T-cell (primary cell): ENCODE measurements at places on chromosomes 5 and 9. TPM values are rescaled to one million over a fixed set of nuclear protein-coding genes. Genes with fewer than 3 reads are reported as not detected.

The AK8 gene
- total RNA-seq, result not detected

GRCh38 chr5:175711472-175712312 is 53.8 kb downstream of the HRH2 start:
- DNase-seq, result no peak

The CDH9 gene
- total RNA-seq, result not detected

The GRIA1 gene
- total RNA-seq, result not detected

The ADAMTSL1 gene
- not detected for total RNA-seq

- no peak for DNase-seq
Observed at GRCh38 chr9:79215821-79216220, 355.9 kb upstream of the TLE4 start.

The SLC6A19 gene
- total RNA-seq, result not detected

- no peak for DNase-seq
Observed at GRCh38 chr5:4862500-4862899, 277.6 kb upstream of the ADAMTS16 start.

GRCh38 chr9:15189481-15189880 is 117.5 kb downstream of the TTC39B start:
- no peak for DNase-seq

DNA sequence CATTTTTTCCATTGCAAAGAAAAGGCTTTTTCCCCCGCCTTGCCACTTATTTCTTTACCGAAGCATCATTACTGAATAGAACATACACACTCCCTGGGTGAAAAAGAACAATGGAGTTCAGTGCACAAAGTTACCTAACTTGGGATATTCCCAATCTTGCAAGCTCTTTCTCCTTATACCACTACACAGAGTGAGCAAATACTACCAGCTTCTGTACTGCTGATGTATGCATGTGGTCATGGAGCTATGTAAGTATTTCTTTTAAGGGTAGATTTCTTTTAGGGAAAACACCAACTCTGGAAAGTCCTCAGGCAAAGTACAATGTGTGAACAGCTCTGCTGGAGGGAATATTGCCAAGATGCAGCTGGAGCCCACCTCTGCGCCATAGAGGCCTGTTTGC is 81.1 kb downstream of the AOPEP start:
- DNase-seq, result no peak

- DNase-seq, result no peak
Observed at GRCh38 chr9:24625097-24625496, 79.4 kb upstream of the IZUMO3 start.

DNA sequence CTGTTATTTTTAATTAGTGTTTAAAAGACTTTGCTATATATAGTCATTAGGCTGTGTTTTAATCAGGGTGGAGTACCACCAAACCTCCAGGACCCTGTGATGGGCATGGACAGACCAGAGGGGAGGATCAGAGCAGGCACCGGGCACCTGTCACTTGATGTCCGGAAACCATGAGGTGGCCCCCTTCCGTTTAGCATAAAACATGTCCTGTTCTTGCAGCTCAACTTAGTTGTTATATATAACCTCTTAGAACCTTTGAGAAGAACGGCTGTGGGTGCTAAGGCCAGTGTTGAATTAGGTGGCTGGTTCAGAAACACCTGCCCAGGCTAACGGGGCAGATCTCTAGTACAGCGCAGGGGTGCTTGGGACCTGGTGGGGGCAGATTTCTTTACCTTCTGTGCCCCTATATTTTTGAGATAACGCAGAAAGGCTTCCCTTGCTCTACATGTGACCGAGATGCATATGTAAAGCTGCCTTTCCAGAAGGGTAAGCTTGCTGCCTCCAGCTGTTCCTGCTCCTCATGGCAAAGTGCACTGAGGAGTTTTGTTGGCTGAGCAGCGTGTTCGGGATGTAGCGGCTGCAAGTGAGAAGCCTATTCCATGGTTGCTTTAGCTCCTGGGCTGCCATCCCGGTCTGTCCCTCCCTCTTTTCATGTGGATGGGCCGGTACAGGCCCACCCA is 255.5 kb downstream of the FANCC start:
- no peak for DNase-seq

The PHF2 gene
- total RNA-seq, result 34.6 TPM

DNA sequence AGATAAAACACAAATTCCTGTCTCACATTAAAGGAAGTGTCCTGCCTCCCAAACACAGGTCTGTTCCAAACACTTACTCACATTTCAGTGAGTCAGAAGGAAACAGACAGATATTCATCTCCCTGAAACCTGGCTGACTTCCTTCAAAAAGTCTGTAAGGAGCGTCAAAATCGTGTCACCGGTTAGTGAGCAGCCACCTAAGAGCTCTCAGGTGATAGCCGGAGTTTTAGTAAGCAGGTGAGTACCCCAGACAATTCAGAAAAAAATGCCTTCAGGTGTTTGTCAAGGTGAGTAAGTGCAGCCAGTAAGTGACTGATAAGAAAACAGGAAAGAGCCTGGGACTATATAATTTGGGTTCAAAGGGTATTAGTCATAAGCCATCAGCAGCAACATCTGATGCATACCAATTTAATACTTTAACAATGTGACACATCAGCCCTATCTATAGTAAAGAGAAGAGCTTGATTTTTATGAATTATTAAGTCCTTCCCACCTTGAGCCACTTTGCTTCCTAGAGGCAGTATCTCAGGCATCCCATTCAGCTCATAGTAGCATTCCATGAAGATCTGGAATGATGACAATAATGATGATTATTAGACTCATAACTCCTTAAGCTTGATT is 1.3 kb upstream of the ITGA2 start:
- no peak for DNase-seq

GRCh38 chr9:94995048-94995693 is 268.7 kb downstream of the AOPEP start:
- DNase-seq, result no peak

DNA sequence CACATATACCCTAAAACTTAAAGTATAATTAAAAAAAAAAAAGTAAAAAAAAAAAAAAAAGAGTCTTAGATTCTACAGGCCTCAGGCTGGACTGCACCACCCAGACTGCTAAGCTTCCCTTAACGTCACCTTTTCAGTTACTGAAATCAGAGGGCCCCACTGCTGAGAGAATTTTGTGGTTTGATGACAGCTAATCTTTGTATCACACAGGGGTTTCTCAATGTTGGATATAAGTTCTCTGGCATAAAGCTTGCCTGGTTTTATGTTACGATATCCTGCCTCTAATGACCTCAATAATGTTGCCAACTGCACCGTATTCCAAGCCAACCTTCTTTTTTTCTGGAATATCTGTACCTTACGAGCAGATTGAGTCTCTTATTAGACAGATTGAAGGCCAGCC is 43.1 kb upstream of the C6 start:
- DNase-seq, result no peak

DNA sequence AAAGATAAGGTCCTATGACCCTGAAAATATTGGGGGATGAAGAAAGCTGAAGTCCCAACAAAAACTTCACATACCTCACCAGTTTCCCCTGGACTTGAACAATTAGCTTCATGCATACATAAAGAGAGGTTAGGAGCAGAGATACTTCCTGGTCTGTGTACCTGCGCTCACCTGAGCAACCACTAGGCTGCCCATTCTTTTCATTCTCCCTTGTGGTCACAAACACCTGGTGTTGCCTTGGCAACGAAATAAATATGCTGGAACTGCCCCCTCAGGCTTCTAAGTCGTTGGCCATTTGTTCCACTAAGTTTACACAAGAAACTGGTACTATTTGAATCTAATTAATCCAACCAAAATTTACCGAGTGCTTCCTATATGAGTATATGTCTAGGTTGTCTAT is 18.1 kb downstream of the OTP start:
- no peak for DNase-seq

DNA sequence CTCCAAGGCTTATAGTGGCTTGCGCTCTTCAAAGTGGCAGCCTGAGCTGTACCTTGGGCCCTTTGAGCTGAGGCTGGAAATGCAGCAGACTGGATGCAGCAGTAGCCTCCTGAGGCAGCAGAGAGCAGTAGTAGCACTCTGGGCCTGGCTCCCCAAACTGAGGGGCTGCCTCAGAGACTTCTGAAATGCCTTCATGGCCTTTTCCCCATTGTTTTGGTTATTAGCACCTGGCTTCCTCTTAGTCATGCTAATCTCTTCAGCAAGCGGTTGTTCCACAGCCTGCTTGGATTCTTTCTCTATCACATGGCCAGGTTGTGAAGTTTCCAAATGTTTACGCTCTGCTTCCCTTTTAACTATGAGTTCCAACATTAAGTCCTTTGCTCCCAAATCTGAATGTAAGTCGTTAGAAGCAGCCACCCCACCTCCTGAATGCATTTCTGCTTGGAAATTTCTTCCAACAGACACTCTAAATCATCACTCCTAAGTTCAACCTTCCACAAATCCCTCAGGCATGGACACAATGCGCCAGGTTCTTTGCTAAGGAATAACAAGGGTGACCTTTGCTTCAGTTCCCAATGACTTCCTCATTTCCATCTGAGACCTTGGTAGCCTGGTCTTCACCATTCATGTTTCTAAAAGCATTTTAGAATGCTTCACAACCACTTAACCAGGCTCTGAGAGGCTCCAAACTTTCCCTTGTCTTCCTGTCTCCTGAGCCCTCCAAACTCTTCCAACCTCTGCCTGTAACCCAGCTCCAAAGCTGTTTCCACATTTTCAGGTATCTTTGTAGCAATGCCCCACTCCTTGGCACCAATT is 145.8 kb downstream of the ZDHHC21 start:
- no peak for DNase-seq

The IL4 gene
- not detected for total RNA-seq

The KIAA0825 gene
- 2.9 TPM for total RNA-seq

The GARIN3 gene
- total RNA-seq, result not detected

The FCN2 gene
- not detected for total RNA-seq

DNA sequence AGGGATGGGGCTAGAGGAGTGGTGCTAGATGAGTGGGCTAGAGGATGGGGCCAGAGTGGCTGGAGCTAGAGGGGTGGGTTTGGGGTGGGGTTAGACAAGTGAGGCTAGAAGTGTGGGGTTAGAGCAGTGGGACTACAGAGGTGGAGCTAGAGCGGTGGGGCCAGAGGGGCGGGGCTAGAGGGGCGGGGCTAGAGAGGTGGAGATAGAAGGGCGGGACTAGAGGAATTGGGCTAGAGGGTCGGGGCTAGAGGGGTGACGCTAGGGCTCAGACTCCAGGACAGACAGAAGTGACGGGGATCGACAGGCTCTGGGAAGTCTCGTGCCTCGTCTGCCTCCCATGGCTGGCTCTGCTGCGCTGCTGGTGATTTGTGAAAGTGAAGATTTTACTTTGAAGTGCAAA is 31.0 kb upstream of the TENT4A start:
- no peak for DNase-seq

The MED27 gene
- 19.1 TPM for total RNA-seq

The IL5 gene
- total RNA-seq, result 1.2 TPM

DNA sequence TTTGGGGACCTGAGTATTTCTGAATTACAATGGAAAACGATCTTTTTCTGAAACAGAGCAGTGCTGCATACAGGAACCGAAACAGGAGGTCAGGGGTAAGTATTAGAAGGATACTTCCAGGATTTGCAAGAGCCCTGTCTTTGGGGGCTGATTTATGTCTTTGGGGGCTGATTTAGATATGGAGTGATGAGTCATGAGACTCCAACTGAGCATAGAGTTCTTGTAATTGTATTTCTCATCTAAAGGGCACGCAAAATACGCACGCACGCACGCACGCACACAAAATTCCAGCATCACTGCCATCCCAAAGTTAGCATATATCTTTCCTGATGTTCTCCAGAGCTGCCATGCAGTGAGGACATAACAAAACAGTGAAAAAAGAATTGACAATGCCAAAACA is 414.8 kb upstream of the CCNH start:
- no peak for DNase-seq

The TOR4A gene
- 3.2 TPM for total RNA-seq

DNA sequence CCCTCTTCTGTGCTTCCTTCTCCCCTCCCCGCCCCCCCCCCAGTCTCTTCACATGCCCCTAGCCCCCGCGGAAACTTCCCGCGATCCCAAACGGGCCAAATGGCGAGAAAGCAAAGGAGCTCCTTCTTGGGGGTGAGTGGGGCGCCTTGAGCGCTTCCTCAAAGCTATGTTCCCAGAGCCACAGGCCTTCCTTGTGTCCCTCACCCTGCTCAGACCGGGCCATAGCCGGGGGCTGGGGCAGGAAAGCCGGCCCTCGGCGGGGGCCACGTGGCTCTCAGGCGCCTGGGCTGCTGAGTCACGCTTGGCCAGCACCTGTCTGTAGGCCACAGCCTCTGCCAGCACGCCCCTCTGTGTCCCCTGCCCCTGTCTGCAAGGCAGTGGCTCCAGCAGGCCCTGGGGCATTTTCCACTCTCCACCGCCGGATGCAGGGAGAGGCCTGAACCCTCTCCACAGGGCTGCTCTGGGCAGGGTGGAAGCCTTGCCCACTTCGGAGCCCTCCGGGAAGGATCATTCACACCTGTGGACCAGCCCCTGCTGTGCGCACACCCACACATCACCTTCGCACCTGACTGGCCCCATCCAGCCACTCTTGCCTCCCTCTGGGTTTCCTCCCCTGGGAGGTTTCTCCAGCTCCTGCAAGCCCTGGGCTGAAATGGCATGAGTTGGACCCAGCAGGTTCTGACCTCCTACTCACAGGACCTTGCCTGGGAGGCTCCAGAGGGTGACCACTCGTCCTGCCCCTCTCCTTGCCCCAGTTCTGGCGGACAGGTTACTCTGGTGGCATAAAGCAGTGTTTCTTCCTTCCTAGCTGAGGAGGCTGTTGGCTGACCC is 1.2 kb upstream of the SQSTM1 start:
- no peak for DNase-seq

GRCh38 chr5:51208296-51208695 is 175.0 kb upstream of the ISL1 start:
- no peak for DNase-seq

The PCDHGC4 gene
- total RNA-seq, result not detected

The C5 gene
- total RNA-seq, result 1.7 TPM

DNA sequence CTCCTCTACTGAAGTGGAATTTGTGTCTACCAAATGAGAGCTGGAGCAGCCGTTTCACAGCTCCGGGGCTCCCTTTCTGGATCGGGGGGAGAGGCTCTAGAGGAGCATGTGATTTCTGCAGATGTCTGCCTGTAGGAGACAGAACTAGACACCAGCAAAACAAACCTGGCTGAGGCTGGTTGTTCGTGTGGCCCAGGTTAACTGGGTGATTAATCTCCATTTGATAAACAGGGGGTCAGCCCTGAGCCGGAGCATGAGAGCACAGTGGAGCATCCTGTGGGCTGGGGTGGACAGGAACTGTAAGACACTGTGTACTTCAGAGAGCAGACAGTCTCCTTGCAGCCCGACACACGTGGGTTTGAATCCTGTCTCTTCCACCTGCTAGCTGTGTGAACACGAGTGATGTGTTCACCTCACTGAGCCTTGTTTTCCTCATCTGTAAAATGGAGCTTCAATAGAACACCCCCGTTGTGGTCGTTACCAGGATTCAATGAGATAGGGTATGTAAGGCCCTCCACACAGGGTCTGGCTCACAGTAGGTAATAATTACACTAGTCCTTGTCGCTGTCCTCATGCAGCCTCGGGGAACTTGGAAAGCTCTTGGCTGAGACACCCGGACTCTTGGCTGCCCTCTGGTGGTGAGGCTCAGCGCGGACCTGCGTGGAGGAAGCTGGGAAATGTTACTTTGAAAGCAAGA is 12.9 kb downstream of the CXCL14 start:
- DNase-seq, result peak; percentile 70
